ENCODE measurements at places on chromosomes 6 and 20.
A peak's percentile ranks its signal among the peaks of the same experiment; 100 is the strongest.

GRCh38 chr20:50449738-50450492 lies 60.3 kb upstream of the PTPN1 start:
- DNase-seq, result no peak

GRCh38 chr6:210104-210456 lies 82.2 kb upstream of the DUSP22 start:
- DNase-seq, result no peak

DNA sequence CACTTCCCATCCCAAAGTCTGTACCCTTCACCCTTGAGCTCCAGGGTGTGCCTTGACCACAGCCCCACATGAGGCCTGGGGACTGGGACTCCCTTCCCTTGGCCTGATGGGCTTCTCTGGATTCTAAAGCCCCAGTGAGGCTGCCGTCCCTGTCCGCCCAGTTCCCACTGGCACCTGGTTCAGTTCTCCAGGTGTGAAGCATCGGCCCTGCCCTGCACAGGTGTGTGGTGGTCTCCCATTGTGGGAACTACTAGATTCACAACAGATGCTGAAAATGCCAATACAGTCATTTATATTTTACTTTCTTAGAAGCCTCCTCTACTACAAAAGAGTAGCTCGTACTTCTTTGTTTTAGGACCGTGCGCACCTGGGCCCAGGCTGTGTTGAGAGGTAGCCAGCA lies 72.8 kb downstream of the TTLL2 start:
- DNase-seq, result no peak

- DNase-seq, result peak; percentile 91
Measured at GRCh38 chr6:5541751-5542432, 280.6 kb downstream of the FARS2 start.

DNA sequence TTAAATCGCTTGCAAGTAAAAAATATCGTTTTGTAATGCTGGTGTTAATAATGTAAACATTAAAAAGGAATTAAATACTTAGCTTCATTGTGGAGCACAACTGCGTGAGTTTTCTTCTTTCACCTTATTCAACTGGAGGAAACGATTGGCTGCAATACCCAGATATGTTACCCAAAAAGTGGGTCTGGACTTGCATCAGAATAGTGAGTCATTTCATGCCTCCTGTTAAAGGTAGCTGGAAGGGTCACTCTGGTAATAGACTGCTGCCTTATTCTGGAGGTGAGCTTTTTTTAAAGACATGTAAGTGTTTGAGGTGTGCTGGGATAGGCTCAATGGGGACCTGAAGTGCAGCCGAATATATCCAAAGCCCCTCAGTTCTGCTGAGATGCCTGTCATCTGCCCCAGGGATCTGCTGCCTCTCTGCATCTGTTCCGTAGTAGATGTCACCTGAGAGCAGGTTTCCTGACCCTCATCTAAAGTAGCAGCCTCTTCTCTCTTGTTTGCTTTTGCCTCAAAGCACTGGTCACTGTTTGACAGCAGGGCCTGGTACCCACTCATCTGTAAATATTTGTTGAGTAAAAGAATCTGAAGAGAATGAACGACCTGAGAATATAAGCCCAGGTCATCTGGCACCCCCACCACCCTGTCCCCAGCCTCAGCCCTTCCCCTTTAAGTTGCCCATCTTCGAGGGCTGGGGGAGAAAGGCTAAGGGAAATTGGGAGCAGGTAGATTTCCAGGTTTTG lies 5.6 kb upstream of the UQCC2 start:
- DNase-seq, result peak; percentile 29

DNA sequence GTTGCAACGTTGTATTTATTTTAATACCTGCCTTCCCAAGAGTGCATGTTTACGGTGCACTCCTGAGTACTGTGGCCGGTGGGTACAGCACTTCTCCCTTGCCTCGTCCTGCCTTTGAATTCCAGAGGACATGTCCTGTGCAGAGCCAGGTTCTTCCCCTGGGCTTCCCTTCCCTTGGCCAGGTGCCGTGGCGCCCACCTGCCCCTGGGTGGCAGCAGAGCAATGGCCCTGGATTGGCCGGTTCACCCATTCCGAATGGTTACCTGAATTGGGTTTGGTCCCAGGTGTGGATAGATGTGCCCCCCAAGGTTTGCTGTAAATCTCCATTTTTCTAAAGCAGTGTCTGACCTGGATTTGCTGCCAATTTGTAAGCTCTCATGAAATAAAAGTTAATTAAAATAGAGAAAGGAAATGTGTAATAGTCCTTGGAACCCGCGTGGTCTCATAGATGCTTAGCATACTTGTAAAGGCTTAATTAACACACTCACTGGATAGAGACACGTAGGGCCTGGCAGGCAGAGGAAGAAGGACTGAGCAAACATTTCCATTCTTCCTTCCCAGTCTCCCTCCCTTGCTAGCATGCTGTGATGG lies 40.6 kb downstream of the DTD1 start:
- DNase-seq, result peak; percentile 43

DNA sequence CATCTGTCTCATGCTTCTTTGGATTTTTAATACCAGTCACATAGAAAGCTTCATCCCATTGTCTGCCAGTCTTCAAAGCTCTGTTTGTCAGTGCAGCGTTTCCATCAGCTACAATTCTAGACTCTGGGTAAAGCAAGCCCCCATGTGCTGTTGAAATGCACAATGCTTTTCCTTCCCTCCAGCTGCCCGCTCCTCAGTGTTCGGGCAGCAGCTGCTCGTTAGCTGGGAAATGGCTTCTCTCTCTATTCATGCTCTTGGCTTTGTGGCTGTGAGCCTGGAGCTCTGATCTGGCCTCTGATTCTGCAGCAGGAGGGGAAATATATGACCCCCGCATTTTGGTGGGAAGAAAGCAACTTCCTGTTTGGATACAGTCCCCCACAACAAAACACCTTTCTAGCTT lies 213.0 kb upstream of the CDYL start:
- no peak for DNase-seq

- DNase-seq, result peak; percentile 39
Measured at GRCh38 chr6:73393278-73393677, 1.4 kb upstream of the DDX43 start.

DNA sequence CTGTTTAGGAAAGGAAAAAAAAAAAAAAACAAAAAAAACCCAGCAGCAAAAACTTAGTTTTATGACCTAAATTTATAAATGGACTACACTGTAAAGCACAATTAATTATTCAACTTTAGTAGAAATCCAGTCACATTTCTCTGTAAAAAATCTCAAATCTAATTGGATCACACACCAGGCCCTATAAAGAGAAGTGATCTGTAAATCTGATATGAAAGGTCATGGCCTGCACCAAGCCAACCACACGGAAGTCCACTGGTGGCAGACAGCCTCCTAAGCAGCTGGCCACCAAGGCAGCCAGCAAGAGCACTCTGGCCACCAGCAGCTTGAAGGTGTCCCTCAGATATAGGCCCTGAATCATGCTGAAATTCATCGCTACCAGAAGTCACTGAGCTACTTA lies 131.6 kb downstream of the HFE start:
- no peak for DNase-seq

Measured in kidney tubule cell (primary cell).